Activated CD4-positive, alpha-beta T cell treated with anti-CD3 and anti-CD28 coated beads for 36 hours (primary cell): ENCODE measurements at places on chromosomes 1 and 21.

GRCh38 chr21:19010996-19011395 is 607.4 kb upstream of the TMPRSS15 start:
- no peak for DNase-seq

DNA sequence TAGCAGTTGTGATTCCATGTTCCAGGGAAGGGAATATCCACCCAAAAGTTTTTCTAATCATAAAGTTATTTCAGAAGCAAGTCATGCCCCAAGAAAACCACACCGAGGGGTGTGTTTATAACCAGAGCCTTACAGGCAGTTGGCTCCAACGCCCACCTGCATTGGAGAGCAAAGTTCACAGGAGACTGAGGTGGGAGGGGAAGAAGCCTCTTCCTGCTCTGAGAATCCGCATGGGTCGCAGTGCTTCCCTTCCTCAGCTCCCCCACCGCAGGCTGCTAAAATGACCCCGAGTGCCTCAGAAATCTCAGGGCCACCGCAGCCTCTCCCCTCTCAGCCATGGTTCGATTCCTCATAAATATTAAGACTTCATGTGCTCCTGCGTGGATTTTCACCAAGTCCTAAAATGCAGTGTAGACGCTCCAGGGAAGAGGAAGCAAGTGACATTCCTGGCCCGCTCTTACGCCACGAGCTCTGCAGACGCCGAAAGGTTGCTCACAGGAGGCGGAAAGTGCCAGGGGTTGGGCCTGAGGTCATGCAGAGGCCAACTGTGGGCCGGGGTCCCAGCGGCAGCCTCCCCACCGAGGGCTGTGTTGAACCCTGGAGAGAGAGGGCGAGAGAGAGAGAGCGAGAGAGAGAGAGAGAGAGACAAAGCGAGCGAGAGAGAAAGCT is 13.4 kb upstream of the SPSB1 start:
- DNase-seq, result peak; percentile 66

DNA sequence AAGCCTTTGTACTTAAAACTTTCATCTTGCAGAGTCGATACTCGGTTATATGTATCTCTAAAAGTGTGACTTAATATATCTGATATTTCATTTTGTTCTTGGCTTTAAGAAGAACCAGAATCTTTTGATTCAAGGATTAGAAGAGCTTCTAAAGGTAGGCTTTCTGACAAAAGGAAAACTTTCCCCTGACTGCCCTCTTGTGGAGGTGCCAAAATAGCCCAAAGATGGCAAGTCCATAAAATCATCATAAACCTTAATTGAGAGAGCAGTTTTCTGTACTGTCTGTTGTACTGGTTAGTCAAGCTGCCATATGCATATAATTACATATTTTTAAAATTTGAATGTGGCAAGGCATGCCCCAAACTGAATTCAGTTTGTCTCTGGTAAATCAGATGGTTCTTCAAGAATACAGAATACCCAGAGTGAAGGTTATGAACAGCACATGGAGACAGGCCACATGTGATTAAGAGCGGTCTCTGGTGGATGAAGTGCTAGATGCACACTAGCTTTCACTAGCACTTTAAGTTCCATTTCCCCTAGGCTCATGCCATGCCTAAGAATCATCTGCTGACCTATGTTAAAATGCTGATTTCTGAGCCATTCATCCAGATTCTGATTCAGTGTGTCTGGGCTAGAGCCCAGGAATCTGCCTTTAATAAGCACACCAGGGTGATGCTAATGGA is 27.7 kb upstream of the ELAVL4 start:
- DNase-seq, result peak; percentile 14

- DNase-seq, result no peak
Measured at GRCh38 chr1:10613340-10613739, 138.6 kb downstream of the PEX14 start.

DNA sequence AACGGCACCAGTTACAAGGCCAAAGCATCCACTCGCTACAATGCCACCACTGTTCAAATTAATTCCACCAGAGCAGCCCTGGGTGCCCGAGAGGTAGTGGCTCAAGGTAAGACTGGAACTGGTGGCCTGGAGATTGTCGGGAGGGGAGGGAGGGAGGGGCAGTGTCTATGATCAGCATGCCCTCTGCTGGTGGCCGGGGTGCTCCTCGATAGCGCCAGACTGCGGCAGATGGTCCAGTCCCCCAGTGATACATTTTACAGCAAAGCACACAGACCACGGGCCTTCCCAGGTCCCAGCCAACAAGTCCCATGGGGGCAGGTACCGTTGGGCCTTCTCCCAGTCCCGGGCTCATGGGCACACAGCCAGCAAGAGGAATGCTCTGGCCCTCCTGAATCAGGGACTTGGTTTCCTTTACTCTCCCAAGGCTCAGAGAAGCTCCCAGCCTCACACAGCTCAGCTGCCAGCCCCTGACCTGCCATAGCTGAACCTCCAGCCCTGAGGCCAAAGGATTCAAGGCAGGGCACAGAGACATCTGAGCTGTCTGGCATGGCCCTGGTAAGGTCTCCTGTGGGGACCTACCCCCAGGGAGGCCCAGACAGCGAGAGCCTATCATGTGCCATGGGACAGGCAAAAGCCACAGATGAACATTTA is 15.3 kb downstream of the ACOT7 start:
- DNase-seq, result peak; percentile 26

GRCh38 chr1:119797162-119797561 is 14.1 kb downstream of the REG4 start:
- no peak for DNase-seq

GRCh38 chr1:51741121-51741681 is 124.3 kb downstream of the OSBPL9 start:
- no peak for DNase-seq

GRCh38 chr1:217275655-217276398 is 355.1 kb downstream of the GPATCH2 start:
- DNase-seq, result no peak

- no peak for DNase-seq
Measured at GRCh38 chr1:110490791-110491451, 28.1 kb downstream of the KCNA10 start.

DNA sequence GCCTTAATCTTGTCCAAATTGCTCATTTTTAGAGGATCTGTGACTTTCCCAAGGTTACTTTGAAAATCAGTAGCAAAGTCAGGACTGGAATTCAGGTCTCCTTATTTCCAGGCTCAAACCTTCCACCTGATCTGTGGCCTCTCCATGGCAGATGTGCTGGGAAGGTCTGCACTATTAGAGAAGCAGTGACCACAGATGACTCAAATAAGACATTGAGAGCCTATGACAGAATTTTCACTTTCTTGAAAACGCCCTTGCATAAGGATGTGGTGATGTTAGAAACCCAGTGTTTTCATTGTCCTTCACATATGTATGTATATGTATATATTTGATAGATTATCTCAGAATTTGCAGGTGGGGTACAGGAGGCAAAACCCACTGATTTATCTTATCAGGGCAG is 45.3 kb downstream of the TTC39A start:
- no peak for DNase-seq

- no peak for DNase-seq
Measured at GRCh38 chr1:164180824-164181223, 378.2 kb upstream of the PBX1 start.

DNA sequence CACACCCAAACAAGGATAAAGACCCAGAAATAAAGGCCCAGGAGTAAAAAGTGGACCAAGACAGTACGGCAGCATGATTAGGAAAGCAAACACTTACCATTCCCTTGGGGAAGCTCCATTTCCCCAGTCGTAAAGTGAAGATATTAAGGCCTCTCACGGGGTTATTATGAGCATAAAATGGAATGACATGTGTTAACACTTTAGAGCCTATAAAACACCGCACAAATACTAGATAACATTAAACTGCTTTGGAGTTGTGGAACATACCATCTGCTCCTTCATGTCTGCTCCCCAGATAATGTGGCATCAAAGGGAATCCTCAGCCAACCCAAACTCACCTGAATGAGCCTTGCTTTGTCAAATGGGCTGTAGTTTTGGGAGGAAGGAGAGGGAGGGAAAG is 8.9 kb upstream of the ITLN2 start:
- DNase-seq, result no peak

- no peak for DNase-seq
Measured at GRCh38 chr1:22076346-22076745, 23.8 kb downstream of the CDC42 start.

GRCh38 chr1:145884675-145885074 is 991 bp downstream of the ANKRD35 start:
- no peak for DNase-seq

- no peak for DNase-seq
Measured at GRCh38 chr21:46564391-46564790, 40.5 kb downstream of the S100B start.

- no peak for DNase-seq
Measured at GRCh38 chr1:64884261-64885040, 81.9 kb downstream of the JAK1 start.

GRCh38 chr1:40477678-40478053 is 576 bp downstream of the ZFP69 start:
- peak; percentile 50 for DNase-seq

DNA sequence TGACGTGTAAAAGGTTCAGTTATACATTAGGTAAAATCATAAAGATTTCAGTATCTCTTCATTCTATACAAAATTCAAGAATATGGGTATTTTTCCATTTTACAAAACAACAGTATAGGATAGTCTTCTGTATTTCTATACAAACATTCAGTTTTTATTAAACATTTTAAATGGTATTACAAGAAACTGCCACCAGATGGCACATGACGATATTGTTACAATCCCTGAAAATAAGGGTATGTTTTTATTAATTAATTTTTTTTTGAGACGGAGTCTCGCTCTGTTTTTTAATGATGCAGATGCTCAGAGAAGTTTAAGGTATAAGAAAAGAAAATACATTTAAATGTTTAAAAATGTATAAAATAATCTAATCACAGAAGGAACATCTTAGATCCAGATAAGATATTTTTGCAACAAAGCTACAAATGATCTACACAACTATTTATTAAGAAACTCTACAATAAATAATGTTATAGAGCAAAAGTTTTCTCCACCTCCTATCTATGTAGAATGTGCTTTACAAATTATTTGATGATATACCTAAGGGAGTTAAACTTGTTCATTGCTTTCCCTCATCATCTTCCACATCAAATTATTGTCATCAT is 23.5 kb upstream of the RSBN1 start:
- DNase-seq, result no peak

DNA sequence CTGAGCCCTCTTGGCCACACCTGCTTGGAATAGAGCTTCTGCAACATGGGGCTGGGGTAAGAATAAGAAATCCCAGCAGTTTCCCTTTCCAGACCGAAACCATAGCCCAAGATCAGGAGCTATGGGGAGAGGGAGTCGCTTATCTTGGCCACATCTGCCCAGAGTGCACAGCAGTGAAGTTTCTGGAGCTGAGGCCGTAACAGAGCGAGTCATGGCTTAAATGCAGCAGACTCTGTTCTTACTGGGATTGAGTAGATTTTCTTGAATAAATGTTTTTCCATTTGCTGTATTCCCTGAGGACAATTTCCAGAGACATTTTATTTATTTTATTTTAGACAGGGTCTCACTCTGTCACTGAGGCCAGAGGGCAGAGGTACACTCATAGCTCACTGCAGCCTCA is 33.5 kb downstream of the CFAP57 start:
- no peak for DNase-seq

DNA sequence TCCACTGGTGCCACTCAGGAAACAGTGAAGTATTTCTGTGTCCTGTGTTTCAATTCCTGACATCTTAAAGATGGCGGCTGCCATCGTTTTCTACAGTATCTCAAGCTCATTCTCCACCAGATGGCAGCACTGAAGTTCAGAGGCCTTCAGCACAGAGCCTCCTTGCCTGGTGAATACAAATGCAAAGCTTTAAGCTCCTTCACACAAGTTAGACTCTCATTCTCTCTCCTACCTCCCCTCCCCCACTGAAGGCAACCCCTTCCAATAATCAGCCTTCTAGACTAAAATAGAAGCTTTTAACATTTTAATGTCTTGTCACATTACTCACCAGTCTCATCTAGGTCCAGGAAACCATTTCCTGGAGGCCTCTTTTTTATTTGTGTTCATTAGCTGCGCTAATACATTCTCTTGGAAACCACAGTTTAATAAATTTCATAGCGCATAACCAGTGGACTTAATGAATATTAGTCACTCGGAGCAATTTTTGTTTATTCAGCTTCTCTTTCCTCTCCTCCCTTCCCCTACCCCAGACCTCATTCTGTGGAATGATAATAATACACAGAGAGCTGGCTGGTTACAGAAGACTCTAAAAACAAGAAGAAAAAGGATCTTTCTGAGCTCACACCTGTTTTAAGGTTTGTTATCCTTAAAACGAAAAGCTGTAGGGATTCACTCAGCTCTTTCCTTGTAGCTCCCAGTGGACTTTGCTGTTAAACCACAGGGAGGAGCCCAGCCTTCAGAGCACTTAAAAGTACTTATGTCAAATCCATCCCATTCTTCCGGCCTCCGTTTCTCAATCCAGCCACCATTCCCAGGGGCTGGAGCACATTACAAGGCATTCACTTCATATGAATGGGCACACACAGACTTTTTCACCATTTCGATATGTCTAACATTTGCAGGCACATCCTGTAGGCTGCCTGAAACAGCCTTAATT is 384.9 kb downstream of the HLX start:
- peak; percentile 62 for DNase-seq

DNA sequence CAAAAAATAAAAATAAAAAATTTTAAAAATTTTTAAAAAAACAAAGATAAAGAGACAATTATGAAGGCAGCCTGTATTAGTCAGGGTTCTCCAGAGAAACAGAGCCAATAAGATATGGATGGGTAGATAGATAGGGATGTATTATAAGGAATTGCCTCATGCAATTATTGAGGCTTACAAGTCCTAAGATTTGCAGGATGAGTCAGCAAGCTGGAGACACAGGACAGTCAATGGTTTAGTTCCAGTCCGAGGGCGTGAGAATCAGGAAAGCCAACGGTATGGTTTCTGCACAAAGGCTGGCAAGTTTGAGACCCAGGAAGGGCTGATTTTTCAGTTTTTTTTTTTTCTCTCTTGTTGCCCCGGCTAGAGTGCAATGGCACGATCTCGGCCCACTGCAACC is 24.1 kb upstream of the EIF4G3 start:
- no peak for DNase-seq

GRCh38 chr21:33988237-33989017 is 72.8 kb upstream of the ATP5PO start:
- DNase-seq, result no peak
